Stimulated activated CD8-positive, alpha-beta memory T cell treated with anti-CD3 and anti-CD28 coated beads, Interleukin-7, amount 100 ng/mL, for 24 hours (primary cell): ENCODE measurements at places on chromosomes 16 and 17.
A peak's percentile ranks its signal among the peaks of the same experiment; 100 is the strongest.

GRCh38 chr16:78679546-78679945, 580.1 kb downstream of the WWOX start:
- no peak for DNase-seq

DNA sequence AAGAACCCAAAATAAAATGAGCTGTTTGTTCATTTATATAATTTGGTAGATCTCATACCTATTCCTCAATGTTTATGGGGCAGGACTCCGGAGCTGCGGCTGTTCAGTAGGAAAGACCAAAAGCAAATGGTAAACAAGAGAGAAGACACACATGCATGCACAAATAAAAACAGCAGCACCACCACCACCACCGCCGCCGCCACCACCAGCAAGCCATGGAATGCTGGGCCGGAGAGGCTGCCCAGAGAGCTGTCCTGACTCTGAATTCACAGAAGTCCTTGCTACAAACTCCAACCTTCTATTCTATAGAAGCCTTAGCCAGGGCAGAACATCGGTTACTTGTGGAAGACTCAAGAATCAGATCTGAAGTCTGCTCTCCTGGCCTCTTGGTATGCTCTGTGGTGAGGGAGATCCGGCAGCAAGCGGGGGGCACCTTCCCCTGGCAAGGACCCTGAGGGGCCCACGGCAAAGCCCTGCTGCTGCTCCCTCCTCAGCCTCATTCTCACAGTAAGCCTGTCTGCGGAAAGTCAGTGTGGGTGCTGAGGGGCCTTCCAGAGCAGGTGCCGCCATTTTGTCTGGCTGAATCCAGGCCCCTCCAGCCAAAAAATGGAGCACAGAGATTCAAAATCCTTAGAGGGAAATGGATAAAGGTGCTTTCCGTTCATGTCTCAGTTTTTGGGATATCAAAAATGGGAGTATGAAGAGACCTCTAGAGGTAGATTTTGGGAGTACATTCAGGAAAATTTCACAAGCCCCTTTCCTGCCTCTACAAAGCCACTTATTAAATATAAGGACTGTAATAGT, 6.4 kb upstream of the FOXJ1 start:
- no peak for DNase-seq

DNA sequence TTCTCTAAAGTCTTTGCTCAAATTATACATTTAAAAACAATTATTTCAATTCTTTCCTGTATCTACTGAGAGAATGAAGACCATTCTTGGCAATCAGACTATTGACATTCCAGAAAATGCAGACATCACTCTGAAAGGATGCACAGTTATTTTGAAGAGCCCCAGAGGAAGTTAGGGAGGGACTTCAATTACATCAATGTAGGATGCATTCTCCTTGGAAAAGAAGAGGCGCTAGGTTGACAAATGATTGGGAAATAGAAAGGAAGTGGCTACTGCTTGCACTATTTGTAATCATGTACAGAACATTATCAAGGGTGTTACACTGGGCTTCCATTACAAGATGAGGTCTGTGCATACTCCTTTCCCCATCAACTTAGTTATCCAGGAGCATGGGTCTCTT, 74.3 kb downstream of the SSH2 start:
- DNase-seq = no peak

- DNase-seq = no peak
Observed at GRCh38 chr16:15790458-15790857, 66.4 kb downstream of the MYH11 start.

DNA sequence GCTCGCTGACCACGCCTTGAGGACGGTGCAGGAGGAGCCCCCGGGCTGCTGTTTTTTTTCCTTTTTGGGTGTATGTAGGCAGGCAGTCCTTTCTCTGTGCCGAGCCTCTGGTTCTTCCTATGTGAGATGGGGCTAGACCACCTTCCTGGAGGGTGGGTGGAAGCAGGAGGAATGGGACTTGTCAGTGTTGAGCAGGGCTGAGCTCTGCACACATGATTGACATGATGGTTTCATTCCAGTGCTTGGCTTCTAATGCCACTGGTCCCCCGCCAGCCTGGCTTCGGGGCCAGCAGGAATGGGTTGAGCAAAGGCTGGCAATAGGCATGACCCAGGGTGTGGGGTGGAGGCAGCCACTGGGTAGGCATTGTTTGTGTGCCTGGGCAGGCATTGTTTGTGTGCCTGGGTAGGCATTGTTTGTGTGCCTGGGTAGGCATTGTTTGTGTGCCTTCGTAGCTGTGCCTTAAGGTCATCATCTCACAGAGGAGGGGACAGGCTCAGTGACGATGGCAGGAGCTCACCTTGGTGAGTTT, 14.2 kb upstream of the ADCY7 start:
- no peak for DNase-seq

DNA sequence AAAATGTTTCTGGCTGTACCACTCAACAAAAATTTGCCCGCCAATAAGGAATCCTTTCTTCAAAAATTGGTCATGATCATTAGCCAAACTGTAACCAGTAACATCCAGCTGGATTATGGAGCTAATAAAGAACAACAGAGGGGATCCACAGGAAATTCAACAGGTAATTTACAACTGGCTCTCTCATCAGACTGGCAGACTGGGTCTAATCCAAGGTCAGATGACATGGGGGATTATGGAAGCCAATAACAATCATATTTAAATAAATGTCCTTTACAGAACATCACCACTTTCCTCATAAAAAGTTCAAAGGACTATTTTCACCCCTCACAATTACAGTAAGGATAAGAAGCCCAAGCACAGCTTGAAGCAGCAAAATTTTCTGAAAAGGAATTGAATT, 66.4 kb downstream of the KANSL1 start:
- no peak for DNase-seq

- DNase-seq = no peak
Observed at GRCh38 chr17:69064476-69064875, 3.7 kb upstream of the ABCA9 start.

- no peak for DNase-seq
Observed at GRCh38 chr16:879461-879861, 78.9 kb upstream of the GNG13 start.

DNA sequence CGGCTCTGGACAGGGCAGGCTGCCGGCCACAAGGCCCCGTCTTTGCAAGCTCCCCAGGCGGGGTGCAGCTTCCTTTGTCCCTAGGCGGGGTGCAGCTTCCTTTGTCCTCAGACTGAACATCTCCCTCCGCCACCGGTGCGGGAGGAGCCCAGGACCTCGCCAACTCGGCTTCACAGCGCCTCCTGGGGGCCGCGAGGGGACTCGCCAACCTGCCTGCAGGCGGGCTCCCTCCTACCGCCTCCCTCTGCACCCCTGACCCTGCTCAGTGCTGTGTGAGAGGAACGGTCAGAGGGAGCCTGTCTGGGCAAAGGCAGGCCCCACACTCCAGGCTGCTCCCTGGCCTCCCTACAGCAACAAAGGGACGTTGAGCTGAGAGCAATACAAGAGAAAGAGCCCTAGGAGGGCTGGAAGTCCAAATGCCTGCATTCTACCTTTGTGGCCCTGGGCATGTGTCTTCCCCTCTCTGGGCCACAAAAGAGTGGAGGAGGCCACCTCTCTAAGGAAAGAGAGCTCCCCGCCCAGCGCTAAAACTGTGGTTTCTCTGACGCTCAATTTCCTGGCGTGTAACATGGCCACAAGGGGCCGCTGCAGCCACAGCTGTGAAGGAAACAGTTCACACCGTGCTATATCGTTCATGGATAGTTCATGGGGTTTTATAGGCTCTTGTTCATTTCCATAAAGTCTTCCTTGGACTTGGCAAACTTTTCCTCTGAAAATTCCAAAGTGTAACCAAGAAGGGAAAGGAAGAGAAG, 20.9 kb upstream of the KRT19 start:
- peak; percentile 65 for DNase-seq

DNA sequence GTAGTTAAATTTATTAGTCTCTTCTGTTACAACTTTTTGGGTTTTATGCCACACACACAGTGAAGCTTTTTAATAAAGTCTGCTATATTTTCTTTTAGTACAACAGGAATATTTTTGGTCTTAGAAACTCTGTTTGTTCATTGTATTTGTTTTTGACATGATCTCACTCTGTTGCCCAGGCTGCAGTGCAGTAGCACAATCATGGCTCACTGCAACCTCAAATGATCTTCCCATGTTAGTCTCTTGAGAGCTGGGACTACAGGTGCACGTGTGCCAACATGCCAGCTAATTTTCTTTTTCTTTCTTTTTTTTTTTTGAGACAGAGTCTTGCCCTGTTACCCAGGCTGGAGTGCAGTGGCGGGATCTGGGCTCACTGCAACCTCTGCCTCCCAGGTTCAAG, 27.1 kb downstream of the PPM1D start:
- DNase-seq = no peak

- DNase-seq = no peak
Observed at GRCh38 chr17:16377941-16378341, 3.0 kb upstream of the UBB start.

DNA sequence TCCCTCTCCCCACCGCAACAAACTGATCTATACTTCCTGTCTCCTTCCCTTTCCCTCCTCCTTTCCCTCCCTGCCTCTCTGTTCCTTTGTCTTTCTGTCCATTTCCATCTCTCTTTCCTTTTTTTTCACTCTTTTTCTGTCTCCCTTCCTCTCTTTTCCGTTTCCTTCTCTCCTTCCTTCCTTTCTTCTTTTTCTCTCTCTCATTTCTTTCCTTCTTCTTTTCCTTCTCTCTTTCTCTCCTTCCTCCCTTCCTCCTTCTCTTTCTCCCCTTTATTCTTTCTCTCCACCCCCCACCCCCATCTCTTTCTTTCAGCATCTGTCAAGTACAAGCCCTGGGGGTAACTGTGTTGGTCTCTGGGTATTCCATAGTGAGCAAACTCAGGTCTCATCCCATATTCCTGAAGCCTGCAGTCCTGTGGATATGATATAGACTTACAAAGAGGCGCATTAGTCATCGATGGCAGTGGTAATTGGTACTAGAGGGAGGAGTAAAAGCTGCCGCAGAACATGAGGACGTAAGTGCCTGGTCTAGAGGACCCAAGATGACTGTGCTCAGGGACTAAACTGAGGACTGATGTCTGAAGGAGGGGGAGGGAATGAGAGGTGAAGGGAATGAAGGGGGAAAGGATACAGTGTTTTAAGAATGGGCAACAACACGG, 50.4 kb downstream of the VAT1L start:
- DNase-seq = no peak

DNA sequence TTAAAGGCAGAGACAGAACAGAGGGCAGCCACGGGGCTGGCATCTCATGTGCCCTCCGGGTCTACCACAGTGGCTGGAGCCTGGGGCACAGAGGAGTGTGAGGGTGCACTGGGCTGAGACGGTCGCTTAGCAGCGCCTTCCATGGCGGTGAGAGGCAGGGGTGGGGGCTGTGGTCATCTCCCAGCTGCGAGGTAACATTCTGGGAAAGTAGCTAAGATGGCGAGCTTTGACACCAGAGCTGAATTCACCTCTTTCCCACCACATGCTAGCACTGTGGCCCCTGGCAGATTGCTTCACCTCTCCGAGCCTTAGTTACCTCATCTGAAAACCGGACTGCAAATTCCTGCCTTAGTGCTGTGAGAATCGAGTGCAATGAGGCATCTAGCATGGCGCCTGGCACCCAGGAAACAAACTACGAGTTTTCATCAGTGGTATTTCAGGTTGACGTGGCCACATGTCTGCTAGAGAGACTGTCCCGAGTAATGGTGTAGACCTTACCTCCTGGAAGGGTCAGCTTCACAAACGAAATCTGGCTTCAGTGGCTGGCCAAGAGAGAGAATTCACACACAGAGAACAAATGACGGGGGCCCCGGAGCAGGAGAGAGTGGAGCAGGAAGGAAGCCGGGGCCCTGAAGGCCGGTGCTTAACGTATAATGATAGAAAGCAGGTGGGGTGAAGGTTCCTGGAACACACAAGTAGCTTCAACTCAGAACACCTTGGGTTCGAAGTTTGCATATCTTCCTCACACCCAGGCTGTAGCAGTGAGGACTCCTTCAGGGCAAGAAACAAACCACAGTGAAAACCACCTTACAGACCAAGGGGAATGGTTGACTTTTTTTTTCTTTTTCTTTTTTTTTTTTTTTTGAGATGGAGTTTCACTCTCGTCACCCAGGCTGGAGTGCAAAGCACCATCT, 63.9 kb upstream of the RPH3AL start:
- no peak for DNase-seq

- peak; percentile 91 for DNase-seq
Observed at GRCh38 chr17:31524926-31525800, 133.7 kb downstream of the RAB11FIP4 start.

DNA sequence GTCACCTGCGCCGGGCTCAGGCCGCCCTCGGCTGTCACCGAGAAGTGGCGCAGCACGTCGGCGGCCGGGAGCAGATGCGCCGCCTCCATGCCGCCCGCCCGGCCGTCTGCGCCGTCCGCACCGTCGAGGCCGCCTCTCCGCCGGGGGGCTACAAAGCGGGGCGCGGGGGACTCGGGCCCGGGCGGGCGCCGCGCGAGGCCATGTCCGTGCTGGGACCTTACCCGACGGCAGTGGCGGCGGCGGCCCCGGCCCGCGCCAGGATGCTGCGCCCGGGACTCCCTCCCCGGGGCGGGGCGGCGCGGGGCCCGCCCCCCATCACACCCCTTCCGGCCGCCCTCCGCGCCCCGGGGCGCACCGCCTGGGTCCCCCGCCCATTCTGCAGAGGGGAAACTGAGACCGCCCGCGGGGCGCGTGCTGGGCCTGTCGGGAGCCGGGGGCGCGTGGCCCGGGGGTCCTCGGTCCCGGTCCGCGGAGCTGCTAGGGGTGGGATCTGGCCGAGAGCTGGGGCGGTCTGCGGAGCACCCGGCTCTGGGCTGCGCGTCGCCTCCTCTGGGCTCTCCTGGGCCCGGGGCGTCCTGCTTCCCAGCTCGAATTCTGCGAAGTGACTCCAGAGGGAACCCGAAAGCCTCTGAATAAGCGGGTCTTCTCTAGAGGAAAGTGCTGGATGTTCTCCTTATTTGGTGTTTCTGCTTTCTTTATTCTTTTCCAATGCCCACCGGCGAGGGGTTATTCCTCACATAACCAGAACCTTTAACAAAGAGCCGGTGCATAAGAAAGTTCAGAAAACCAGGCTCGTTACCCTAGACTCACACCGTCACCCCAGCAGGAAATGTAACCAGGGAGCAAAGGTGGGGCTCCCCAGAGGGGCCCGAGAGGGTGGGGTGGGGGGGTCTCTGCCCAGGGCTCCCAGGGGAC, at the start of gene ATP2A3:
TSS of gene ATP2A3 (minus strand) at position 235 of the 915 bp plus-strand sequence. CDS start at position 89, 146 bp downstream.
- peak; percentile 37 for DNase-seq

- DNase-seq = no peak
Observed at GRCh38 chr16:14132696-14133048, 61.6 kb downstream of the MRTFB start.

DNA sequence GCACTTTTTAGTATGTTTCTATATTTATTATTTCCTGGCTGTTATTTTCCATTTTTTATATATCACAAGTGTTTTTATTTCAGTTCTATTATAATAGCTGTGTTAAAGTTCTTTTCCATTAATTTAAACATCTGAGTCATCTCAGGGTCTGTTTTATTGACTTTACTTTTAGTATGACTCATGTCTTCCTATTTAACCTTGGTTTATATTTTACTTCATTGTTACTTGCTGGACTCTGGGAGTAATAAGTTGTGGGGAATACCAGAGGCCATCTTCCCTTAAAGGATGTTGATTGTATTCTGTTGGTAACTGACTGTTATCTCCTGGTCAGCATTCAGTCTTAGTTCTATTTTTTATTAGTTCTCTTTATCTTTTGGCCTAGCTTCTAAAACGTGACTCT, 1508.2 kb downstream of the CDH11 start:
- no peak for DNase-seq

- DNase-seq = no peak
Observed at GRCh38 chr16:71296584-71297340, 7.6 kb upstream of the CMTR2 start.

GRCh38 chr17:52027620-52028295, 130.8 kb downstream of the CA10 start:
- DNase-seq = no peak

GRCh38 chr16:72739577-72739976, 308.4 kb downstream of the ZFHX3 start:
- DNase-seq = no peak
